ENCODE measurements at places on chromosomes 12 and 14.

- DNase-seq: no peak
Observed at GRCh38 chr14:101233808-101234207, 327.5 kb upstream of the DIO3 start.

DNA sequence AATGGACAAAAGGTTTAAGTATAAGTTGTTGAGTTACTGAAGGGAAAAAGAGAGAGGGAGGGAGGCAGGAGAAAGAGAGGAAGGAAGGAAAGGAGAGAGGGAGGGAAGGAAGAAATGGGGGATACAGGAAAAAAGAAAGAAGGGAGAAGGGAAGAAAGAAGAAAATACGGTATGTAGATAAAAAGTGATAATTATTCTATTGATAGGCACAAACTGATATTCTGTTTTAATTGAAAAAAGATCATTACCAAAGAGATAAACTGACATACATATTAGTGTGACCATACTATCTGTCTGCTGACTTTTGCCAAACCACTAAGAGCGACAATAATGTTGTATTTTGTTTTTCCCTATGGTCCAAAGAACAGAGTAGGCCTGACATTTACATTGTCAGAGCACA is 154.5 kb downstream of the LRFN5 start:
- no peak for DNase-seq

GRCh38 chr12:65924716-65925115 is 100.4 kb downstream of the HMGA2 start:
- DNase-seq: no peak

DNA sequence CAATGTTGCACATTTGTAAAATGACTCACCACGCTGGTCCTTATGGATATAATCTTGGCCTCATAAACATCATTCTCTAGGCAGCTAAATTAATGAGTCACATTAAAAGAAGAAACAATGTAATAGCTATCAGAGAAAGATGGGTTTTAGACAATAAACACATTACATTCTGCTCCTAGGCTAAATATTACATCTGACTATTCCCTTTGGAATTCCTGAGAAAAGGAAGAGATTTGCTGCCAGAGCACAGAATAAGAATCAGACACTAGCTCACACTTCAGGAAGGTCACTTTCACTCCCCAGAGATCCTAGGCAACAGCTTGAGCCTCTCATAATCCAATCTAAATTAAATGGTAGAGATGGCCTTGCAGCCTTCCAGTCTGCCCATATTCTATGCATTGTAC is 218.2 kb downstream of the PTPRO start:
- no peak for DNase-seq

- no peak for DNase-seq
Observed at GRCh38 chr12:124616394-124617221, 49.2 kb upstream of the NCOR2 start.

DNA sequence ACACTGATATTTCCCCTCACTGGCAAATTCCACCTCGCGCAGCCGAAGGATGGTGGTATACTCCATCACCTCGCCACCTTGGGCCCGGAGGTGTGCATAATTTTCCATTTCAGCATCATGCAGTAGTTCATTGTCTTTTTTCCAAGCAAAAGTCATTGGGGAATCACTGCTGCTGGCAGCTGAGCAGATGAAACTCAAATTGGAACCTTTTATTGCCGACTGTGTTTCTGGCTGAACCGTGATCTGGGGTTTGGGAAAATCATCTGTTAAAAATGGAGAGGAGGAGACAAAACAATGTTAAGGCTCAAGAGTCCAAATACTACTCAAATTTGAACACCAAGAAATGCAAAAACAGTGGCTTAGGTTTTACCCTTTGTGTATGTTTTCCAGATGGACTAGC is 39.7 kb downstream of the LRIG3 start:
- DNase-seq: no peak

DNA sequence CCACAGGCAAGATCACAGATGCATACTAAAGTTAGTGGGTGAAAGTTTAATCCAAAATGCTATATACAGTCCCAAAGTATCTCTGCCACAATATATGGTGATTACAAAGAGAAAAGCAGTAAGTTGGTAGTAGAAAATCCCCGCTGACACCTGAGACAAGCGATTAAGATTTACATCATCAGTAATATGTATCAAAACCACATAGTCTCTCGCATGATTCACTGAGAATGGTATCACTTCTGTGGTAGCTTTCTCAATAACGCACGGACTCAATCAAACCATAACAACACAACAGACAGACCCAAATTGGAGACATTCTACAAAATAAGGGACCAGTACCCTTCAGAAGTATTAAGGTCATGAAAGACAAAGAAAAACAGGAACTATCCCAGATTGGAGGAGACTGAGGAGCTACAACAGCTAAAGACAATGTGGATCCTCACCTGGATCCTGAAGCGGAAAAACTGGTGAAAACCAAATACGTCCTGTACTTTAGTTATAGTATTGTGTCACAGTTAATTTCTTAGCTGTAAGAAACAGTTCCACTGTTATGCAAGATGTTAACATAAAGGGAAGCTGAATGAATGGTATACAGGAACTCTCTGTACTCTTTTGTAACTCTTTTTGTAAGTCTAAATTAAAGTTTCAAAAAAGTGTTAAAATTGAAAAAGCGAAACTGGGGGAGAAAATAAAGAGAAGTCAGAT is 51.0 kb downstream of the SPTLC2 start:
- DNase-seq: no peak

GRCh38 chr12:116891019-116891418 is 9.8 kb upstream of the HRK start:
- DNase-seq: no peak

DNA sequence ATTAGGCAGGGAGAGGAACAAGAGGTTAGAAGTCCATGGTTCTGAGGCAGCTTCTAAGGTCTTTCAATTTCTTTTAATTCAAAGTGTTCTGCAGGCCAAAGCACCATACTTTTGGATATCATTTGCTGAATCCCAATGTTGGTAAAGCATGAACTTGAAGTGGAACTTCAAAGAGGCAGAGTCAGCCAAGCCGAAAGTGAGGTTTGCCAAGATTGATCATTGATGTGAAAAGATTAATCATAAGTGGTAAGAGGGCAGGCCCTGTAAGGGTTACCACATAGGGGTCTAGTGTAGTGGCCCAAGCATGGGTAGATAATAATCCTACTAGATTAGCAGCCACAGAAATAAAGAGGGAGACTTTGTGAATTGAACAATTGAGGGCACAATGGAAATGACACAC is 191.7 kb upstream of the DIO2 start:
- DNase-seq: no peak

DNA sequence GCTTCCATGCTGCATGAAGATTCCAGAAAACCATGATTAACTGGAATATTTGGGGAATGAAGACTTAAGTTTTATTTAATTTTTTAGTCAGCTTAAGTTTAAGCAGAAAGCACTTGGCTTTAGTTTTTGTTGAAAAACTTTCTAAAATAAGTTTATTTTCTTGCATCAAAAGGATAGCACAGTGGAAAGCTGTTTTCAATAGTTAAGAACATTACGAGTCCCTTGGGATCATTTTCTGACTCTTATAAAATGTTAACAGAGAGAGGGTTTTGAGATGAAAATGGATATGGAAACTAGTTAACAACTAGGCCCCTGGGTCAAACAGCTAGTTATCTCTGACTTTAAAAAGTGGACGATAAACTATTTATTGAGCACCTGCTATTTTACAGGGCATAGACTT is 181.9 kb upstream of the SLC38A2 start:
- no peak for DNase-seq

DNA sequence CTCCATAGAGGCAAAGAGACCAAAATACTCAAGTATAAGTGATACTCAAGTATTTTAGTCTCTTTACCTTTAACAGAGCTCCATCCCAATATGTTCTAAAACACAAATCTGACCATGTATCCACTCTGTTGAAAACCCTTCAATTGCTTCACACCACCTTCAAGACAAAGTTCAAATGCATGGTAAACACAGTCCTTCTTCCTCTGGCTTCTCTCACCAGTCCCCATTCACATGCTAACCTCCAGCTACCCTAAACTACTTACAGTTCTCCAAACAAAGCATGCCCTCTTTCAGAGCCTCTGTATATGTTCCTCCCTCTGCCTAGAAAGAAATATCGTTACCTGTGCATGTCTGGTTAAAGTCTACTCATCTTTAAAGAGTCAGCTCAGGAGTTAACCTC is 100.2 kb downstream of the NUMB start:
- no peak for DNase-seq

DNA sequence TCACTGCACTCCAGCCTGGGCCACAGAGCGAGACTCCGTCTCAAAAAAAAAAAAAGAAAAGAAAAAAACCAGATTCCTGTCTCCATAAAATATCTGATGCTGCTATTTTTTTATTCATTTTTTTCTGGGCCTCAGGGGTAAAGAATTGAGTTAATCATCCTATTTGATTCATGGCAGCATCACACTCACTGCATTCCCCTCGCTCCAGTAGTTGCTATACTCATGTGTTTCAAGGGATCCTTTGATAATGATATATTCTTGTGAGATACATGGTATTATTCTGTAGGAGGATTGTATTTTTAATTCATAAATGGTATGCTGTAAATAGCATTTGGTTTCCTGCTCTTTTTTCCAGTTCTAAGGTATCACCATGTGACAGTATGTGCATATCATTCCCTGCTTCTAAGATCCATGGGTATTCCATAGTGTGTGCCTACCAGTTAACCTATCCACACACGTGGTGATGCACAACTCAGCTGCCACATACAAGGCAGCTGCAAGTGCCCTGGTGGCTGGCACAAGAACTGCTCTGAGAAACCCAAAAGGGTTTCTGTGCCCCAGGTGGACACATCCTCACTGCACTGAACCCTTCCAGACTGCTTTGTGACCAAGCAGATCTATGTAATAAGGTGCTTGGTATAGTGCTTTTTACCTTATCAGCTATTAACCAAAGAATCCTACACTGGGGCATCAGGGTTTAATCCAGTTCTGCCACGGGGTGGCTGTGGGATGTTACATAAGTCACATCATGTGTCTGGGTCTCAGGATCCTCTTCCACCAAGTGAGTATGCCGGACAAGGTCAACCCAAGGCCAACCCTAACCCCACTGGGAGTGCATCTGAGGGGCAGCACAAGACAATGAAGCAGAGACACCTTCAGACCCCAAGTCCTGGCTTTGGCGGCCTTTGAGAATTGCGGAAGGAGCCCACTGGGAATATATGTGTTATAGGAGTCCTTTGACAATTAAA is 74.6 kb downstream of the ZFP36L1 start:
- no peak for DNase-seq

DNA sequence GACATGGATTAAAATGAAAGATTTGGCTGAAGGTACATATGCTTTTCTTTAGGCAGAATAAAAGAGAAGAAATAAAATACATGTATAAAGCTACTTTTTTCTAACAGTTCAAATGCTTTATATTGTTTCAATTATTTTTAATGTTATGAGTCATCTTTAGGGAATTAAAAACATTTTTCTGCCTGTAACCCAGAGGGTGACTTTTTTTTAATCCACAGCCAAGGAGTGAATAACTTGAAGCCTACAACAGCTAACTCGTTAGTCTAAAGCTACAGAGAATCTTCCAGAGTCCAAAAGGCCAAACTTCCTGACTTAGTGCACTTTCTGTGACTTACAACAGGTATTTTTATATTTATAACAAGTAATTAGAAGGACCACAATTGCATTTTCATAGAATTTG is 151.6 kb downstream of the SEC23A start:
- DNase-seq: no peak

GRCh38 chr14:77707355-77707723 is 484 bp downstream of the ALKBH1 start:
- no peak for DNase-seq

DNA sequence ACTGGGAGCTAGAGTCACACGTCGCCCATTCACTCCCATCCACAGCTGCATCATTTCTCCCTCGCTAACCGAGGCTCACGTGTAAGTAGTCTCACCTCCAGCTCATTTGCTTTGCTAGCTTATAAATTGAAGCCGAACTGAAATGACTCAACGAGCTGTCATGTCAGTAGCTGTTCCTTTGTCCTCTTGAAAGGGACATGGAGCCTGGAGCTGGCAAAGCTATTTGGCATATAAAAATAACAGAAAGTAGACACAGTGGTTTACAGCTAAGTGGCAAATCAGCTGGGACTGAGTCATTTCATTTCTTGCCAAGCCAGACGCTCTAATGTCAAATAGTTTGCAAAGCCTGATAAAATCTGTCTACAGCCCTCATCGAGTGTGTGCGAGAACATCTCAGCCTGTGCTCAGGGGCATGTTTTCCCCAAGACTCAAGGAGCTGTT is 114.4 kb upstream of the TMEM233 start:
- no peak for DNase-seq

- DNase-seq: no peak
Observed at GRCh38 chr14:68702135-68702534, 90.7 kb downstream of the ZFP36L1 start.

- DNase-seq: no peak
Observed at GRCh38 chr12:108807476-108807875, 49.9 kb downstream of the SSH1 start.

- DNase-seq: no peak
Observed at GRCh38 chr12:47839214-47839876, 19.6 kb upstream of the HDAC7 start.

DNA sequence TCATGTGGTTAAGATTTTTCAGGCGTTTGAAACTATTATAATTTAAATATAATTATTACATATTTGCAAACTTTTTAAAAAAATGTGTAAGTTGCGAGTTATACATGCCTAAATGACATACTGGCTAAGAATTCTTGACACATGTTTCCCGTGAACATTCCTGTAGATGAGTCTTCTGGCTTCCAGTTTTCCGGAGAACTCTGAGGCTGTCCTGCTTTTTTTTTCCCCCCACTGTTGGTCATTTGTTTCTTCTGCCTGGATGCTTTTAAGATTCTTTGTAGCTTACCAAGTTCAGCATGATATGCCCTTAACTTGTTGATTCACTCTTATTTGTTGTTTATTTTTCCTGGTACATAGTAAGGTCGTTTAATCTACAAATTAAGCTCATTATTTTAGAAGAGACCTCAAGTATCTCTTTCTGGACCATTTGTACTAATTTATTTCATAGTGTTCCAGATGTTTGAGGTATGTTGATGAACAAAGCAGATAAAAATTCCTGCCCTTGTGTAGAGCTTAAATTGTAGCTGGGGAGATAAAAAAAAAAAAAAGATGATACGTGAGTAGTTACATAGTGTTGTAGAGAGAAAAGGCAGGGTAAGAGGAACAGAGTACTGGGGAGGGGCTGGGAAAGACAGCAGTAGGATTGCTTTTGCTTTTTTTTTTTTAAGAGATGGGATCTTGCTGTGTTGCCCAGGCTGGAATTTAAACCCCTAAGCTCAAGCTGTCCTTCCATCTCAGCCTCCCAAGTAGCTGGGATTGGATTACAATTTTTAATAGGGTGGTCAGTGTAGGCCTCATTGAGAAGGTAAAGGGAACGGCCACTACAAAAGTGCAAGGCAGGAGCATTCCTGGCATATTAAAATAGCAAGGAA is 32.8 kb downstream of the ARHGAP5 start:
- no peak for DNase-seq

DNA sequence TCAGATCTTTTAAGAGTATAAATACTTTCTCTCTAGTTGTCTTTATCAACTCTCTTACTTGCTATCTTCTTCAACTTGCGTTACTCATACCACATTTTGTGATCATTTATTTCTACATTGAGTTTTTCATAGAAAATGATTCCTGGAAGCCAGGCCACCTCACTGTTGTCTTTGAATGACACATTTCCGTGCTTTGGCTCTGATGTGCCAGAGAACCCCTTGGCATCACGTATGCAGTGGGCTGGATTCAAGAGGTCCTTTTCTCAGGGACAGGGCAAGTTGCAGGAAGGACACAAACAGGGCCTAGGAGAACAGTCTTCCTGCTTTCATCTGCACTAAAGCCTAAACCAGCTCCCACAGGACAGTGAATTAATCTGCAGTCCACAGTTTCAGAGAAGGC is 70.3 kb upstream of the PYGL start:
- no peak for DNase-seq

Measured in stimulated activated CD4-positive, alpha-beta T cell treated with anti-CD3 and anti-CD28 coated beads, Interleukin-2, amount 100 ng/mL, for 48 hours (primary cell).